ENCODE measurements at places on chromosomes 3 and 15.

GRCh38 chr3:195522254-195523023, 20.7 kb downstream of the PPP1R2 start:
- DNase-seq = no peak

DNA sequence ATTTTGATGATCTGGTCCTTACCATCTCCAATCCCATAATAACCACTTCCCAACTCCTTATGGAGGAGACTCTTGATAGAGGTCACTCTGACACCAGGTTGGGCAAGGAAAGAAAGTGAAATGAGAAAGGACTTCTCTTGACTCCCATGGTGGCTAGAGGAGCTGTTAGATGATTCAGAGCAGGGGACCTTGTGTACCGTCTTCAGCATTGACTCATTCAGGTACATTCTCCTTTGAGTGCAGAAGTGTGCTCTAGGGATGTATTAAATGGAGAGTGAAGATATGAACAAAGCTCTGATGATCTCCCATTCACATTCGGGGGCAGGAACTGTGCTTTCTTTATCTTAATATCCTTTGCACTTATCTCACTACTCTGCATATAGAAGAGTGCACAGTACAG, 46.3 kb upstream of the GAP43 start:
- no peak for DNase-seq

GRCh38 chr15:92845126-92845508, 55.0 kb upstream of the CHD2 start:
- DNase-seq = no peak

DNA sequence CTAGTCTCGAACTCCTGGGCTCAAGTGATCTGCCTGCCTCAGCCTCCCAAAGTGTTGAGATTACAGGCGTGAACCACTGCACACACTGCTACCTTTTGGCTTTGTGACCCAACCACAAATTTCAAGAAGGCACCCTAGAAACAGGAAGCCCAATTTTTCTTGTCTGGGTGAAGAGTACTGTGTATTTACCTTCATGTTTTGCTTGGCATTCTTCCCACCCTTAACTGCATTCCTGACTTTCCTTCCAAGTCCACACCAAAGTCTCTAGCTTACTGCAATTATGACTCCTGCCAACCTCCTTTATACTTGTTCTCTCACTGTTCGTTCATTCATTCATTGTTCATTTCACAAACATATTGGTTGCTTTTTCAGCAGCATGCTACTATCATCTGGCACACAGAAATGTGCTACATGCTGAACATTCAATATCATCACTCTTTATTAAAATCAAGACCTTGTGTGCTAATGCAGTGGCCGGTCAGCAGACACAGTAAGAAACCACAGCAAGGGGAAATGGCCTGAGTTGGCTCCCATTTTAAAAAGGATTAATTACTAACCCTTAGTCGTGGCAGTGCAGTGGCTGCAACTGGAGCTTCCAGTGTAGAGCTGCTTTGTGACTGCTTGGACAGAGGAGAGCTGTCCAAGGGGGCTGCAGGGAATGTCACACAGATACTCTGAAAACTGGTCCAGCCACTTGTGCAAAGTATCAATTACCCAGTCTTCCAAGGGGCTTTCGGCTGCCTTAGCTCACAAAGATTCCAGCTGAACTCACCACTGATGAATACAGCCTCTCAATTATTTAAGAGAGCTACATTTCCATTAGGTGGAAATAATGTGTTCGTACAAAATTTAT, 94.0 kb downstream of the ETFA start:
- no peak for DNase-seq

GRCh38 chr3:170634663-170635384, 48.9 kb upstream of the SLC7A14 start:
- DNase-seq = no peak

DNA sequence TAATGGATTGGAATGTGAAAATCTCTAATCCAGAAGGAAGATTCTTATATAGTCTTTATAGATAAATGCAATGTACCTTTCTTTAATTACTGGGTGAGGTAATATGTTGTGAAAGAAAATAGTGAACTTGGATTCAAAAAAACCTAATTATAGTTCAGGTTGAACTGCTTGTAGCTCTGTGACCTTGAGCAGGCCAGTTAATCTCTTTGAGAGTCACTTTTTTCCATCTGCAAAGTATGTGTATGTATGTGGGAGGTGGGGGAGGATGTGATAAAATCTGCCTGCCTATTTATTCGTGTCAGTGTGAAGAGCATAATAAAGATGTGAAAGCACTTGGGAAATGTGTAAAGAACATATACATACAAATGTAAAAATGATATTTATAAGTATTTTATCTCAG, 34.4 kb downstream of the GLCE start:
- no peak for DNase-seq

- DNase-seq = no peak
Observed at GRCh38 chr3:12197475-12197874, 38.8 kb upstream of the TIMP4 start.

- DNase-seq = no peak
Observed at GRCh38 chr3:55807210-55807609, 320.1 kb upstream of the WNT5A start.

GRCh38 chr3:136343446-136343845, 93.3 kb downstream of the PCCB start:
- no peak for DNase-seq

DNA sequence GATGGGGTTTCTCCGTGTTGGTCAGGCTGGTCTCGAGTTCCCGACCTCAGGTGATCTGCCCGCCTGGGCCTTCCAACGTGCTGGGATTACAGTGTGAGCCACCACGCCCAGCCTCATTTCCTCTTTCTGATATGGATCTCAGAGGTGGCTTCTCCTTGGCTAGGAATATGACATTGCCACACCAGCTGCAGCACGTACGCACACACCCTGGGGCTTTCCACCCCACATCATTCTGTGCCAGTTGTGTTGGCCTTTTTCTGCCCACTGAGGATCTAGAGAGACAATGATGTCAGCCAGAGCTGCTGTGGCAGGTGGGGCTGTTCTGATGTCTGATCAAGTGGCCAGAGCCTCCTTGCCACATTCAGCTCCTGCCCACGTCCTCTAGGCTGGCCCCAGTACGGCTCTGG, 29.0 kb downstream of the TMEM45A start:
- DNase-seq = no peak

GRCh38 chr3:72299321-72299802, 514.4 kb upstream of the PROK2 start:
- no peak for DNase-seq

GRCh38 chr3:2423143-2423542, 324.5 kb downstream of the CNTN4 start:
- no peak for DNase-seq

DNA sequence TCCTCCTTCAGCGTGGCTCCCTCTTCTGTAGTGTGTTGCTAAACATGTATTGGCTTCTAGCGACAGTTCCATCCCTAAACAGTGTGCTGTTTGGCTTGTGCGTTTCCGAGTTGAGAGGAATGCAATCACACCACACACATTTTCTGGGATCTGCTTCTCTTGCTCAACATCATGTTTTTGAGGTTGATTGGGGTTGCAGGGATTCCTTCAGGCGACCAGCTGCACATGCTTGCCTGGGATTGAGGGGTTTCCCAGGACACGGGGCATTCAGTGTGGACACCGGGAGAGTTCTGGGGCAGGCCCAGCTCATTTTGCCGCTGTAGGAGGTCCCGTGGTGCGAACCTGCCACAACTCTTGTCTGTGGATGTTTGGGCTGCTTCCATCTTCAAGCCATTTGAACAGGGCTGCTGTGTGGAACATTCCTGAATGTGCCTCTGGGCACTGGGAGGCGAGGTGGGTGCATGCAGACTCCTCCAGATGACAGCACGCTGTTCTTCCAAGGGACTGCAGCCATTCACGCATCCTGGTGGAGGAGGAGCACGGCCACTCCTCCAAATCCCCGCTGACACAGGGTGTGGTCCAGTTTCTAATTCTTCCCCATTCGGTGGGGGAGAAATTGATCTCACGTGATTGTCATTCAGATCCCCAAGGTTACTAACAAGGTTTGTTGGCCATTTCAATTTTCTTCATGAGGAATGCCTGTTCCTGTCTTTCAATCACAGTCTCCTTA, 82.8 kb downstream of the PLXNA1 start:
- DNase-seq = no peak

DNA sequence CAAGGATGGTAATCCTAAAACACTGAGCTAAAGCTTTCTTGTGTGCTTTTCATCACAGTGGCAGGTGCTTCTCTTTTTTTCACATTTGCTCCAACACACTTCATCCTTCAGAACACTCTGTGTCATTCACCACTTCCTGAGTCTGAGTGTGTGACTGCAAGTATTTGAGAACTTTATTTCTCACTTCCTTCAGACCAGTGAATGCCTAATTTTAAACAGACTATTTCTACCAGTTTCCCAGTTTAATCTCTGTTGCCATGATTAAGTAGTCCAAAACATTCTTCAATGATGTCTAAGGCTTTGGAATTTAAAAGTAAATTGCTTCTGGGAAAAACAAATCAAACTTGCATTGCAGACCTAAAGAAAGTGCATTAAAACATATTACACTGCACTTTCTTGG, 541.2 kb downstream of the RBMS3 start:
- no peak for DNase-seq

- no peak for DNase-seq
Observed at GRCh38 chr15:43429687-43430086, 58.8 kb downstream of the TUBGCP4 start.

- no peak for DNase-seq
Observed at GRCh38 chr3:109117939-109118338, at the start of gene MORC1. Gene MORC1, minus strand, starts transcription at chr3:109118134. Its CDS starts 75 bp downstream, at chr3:109118059.

DNA sequence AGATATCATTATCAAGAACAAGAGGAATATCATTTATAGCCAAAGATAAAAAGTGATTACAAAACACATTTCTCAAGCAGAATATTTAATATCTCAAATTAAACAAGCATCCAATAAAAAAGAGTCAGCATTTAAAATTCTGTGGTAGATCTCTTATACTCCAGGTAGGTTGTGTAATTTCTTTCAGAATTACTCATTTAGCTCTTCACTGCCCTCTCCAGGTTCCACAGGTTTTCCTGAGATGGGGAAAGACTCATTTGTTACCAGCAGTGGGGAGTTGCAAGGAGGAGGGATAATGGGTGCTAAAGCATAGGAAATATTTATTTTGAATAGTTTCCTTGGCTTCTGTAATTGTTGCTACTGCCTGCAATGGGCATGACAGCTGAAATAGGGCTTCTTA, 83.1 kb upstream of the RASGRP1 start:
- DNase-seq = no peak

DNA sequence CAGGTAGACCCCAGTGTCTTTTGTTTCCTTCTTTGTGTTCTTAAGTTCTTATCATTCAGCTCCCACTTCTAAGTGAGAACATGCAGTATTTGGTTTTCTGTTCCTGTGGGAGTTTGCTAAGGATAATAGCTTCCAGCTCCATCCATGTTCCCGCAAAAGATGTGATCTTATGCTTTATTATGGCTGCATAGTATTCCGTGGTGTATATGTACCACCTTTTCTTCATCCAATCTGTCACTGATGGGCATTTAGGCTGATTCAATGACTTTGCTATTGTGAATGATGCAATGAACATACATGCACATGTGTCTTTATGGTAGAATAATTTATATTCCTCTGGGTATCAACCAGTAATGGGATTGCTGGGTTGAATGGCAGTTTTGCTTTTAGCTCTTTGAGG, 24.4 kb downstream of the MCCC1 start:
- DNase-seq = no peak

DNA sequence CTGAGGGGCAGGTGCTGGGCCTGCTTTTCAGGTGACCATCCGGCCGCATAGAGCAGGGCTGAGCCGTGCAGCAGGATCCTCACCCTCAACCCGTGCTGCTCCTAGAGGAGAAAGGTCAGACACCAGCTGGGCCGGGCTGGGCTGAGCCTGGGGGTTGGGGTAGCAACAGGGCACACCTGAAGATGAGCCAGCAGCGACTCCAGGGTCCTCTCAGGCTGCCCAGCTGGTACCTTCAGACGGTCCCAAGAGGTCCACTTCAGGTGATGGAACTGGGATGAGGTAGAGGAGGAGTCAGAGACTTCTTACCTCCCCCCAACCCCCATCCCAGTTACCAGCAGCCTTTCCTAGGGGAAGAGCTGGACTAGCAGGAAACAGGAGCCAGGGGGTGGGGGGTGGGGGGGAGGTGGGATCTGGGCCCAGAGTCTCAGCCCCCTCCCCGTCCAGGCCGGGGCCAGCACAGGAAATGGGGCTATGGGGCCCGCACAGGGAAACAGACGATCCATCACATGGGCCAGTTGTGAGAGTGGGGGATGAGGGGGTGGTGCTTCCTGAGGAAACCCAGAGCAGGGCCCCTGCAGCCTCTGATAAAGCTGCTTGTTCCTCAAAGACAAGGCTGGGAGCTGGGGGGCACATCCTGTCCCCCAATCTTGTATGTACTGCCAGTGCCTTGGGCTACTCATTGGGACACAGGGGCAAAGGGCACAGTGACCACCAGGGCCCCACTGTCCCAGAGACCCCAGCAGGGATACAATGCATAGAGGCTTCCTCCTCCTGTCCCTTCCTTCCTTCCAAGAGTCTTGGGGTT, 3.0 kb downstream of the INKA1 start:
- DNase-seq = no peak

DNA sequence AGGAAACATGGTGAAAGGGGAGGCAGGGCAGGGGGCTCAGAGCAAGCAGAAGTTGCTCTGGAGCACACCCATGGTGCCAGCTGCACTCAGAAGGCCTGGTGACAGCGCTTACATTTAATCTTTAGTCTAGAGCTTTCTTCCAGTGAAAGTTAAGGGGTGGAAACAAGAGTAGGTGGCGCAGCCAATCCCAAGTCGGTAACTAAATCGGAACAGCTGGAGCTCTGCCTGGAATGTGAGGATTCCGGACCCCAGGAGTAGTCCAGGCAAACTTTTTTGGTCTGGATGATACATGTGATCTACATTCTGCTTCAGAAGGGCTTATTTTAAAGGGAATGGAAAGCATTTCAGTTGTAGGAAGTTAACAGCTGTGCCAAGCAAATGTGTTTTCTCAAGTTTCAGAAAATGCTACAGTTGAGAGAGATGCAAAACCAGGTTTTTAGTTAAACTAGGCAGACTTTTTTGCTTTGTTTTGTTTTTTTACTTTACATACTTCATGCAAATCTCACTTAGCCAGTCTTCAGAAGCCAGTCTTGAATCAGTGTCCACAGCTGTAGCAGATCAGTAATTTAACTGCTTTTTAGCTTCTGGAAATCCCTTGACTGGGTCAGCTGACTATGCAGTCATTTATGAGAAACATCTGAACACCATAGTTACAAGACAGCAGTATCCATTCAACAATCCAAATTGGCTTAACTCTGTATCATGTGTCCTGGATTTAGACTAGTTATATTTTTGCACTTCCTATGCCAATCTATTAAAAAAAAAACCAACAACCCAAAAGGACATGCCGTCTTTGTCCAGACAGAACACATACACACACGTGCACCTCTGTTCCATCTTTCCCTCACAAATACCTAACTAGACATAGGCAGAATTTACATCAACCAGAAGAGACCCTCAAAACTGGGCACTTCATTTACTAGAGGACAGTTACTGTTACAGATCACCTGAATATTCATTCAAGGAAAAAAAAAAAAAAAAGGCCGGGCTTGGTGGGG, 33.2 kb downstream of the ZNF106 start:
- DNase-seq = no peak

DNA sequence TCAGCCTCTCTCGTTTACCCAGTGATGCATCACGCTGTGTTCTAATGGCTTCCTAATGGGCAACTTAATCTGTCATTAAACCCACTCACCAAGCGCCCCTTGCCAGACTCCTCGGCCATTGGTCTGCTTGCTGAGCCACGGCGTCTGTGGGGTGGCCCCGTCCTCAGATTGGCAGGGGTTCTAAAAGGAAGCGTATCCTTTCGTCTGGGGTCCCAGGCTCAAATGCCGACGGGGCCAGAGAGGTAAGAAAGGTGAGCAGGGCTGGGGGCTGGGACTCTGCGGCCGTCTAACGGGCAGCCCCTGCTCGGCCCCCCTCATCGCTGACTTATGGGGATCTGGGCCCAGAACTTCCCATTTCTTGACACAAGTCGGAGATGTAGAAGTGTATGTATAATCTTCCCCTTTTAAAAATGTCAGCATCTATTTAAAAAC, 315.1 kb upstream of the PROK2 start:
- DNase-seq = no peak

Data from T-helper 22 cell (primary cell).